Left lung (tissue), 14 donors: ENCODE measurements at places on chromosomes 3 and 15. TPM values are rescaled to one million over a fixed set of nuclear protein-coding genes. Genes with fewer than 3 reads are reported as not detected.

DNA sequence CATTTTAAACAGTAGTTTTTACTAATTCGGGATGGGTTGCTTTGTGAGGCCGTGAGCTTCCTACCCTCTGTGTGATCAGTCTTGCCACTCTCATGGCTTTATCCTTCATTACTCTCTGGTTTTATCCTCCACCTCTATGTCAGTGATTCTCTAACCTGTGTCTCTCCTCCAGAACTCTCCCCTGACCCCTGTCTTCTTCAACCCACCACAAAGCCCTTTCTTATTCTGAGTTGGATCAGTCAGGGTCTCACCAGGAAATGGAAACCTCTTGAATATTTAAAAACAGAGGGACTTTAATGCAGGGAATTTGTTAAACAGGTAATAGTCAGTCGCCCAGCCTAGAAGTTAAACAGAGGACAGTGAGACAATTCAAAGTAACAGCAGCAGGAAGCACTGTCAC lies 64.2 kb upstream of the ADPGK start:
- no peak overlapping the region for H3K27ac ChIP-seq
- no peak for DNase-seq
- H3K4me1 ChIP-seq = no peaks in the 10 kb centered on the region
- no peaks in the 10 kb centered on the region for H3K27me3 ChIP-seq

DNA sequence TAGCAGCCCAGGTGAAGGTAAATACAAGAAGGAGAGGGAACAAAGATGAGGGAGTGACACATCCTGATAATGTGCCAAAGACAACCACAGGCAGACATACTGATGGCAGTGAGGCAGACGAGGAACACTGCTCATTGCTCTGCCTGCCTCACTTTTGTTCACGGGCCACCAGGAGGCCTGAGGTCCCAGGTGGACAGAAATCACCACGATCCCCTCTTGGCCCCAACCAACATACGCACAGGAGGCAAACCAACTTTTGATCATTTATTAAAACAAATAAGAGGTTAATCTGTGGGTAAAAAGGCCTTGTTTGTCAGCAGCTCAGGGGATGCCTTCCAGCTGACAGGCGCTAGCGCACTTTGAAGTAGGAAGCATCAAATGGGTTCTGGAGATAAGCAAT lies 4.2 kb downstream of the ALG1L2 start:
- no peaks in the 10 kb centered on the region for H3K4me1 ChIP-seq
- no peak overlapping the region for H3K4me3 ChIP-seq
- no peaks in the 10 kb centered on the region for H3K36me3 ChIP-seq
- no peak for DNase-seq

DNA sequence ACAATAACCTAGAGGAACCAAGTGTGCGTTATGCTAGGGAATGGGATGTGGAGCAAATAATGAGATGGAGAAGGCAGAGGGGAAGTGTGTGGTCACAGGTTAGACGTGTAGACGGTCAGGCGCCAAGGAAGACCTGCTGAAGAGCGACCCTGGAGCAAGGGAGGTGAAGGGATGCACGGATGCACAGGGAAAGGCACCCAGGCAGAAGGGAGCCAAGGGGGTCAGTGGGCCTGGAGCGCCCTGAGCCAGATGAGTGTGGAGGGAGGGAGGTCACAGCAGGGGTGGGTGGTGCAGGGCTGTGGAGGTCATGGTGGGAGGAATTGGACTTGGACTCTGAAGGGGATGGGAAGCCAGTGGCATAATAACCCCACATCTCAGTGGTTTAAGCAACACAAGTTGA lies 70.2 kb downstream of the SLC6A1 start:
- H3K27ac ChIP-seq = no peak overlapping the region
- no peak for DNase-seq
- peaks cover 5% of the 10 kb centered on the region for H3K4me1 ChIP-seq

NPTN gene
- 121 TPM for total RNA-seq

DOCK3 gene
- 0.34 TPM for total RNA-seq

DNA sequence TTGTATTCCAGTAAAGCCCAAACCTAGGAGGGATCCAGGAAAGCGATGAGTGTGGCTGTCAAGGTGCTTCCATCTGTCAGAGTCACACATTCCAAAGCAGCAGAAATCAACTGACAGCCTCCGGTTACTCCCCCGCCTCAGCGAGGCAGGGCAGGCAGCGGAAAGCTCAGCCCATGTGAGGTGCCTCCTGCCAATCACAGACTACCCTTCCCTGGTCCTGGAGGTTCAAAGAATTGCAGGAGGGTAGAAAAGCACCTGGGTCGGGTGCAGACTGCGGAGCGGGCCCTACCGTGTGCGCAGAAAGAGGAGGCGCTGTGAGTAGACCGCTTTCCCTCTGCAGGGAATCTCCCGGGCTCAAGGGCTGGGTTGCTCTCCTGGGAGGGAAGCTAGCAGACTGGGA lies at the start of gene UPK1B:
Gene UPK1B (plus strand): TSS at position 274 of the 400 bp plus-strand sequence. CDS start 13,144 bp downstream, outside the sequence.
- H3K27ac ChIP-seq = no peak within 1 kb of the TSS
- no peaks in the 10 kb centered on the region for H3K4me1 ChIP-seq

DNA sequence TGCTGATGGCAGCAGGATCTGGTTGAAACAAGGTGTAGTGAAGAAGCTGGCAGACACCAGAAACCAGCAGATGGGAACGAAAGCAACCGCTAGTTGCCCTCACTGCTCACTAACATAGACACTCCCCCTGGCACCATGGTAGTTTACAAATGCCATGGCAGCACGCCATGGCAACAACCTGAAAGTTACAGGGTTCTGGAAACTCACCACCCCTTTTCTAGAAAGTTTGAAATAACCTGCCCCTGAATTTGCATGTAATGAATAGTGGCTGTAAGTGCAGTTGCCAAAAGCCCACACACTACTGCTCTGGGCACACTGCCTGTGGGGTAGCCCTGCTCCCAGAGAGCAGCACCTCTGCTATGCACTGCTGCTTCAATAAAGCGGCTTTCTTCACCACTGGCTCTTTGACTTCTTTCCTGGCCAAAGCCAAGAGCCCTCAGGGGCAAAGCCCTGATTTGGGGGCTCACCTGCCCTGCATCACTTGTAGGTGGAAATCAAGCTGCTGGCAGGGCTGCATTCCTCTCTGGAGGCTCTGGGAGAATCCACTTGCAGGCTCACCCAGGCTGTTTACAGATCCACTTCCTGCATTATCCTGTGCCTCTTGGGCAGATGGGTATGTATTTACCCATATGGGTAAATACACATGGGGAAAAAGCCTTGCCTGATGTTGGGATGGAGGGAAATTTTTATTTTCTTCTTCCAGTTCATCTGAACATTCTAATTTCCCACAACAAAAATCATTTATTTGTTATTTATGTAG lies 2.0 kb upstream of the GP9 start:
- DNase-seq = no peak
- H3K4me3 ChIP-seq = no peak overlapping the region
- H3K4me1 ChIP-seq = no peaks in the 10 kb centered on the region
- H3K27me3 ChIP-seq = no peaks in the 10 kb centered on the region
- H3K27ac ChIP-seq = no peak overlapping the region

CCRL2 gene
- 37.1 TPM for total RNA-seq

- no peaks in the 10 kb centered on the region for H3K4me1 ChIP-seq
- no peak for DNase-seq
- H3K4me3 ChIP-seq = no peak overlapping the region
- no peak overlapping the region for H3K27ac ChIP-seq
Measured at GRCh38 chr3:119901148-119901547, 119.2 kb downstream of the NR1I2 start.

AGBL1 gene
- total RNA-seq = 3.3 TPM
